ENCODE measurements at places on chromosomes 2 and 18.

GRCh38 chr2:122433123-122433754, 677.8 kb downstream of the TSN start:
- no peak for ATAC-seq

GRCh38 chr2:28639836-28640235, 111.8 kb upstream of the PPP1CB start:
- peak; percentile 91 for ATAC-seq

GRCh38 chr18:54035927-54036326, 188.5 kb downstream of the MBD2 start:
- no peak for ATAC-seq

DNA sequence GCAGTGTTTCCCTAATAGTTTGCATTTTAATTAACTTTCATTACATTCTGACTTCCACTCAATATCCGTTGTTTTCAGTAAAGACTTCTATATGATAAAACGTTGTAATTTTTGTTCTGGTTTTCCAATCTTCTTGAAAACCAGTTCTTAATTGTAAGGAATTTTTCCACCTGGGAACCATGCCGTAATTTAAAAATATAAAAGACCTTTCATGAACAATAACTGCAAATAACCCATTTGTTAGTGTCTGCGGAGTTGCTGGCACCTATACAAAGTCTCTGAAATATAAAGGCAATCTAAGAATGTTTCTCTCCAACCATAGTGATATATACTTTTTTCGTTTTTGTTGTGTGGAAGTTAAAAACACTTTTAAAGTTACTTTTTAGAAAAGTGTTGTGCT, 7.7 kb upstream of the SATB2 start:
- no peak for ATAC-seq

GRCh38 chr2:191056228-191056627, 42.3 kb upstream of the STAT1 start:
- ATAC-seq: peak; percentile 59

DNA sequence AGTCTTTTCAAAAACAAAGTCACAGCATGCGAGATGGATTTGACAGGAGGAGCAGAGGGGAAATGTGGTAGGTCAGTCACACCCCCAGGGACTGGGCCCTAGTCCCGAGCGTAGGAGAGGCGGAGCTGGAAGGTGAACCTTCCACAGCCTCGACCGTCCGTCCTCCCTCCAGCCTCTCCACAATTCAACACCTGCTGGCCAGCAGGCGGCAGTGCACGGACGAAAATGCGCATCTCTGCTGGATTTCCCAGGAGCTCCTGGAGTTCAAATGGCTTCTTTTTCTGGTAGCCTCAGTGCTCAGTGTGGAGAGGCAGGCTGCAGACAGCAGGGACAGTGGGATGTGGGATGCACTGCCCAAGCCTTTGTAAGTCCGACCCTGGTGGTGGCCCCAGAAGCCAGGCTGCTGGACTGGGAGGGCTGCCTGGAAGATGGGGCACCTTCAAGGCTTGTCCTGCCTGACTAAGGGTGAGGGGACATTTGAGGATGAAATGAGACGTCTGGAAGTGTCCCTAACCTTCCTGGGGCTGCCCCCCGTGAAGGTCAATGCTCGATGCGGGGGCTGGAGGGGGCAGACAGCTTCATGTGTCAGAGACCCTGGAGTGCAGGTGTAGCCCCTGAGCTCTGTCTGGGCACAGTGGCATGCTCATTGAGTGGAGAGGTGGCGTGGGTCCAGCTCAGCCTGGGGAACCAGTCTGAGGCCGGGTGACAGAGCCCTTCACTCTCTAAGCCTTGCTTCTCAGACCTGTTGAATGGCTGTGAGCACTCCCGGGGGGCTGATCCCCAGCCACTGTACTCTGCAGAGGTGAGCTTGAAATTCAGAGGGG, 189.5 kb downstream of the TFCP2L1 start:
- ATAC-seq: no peak

DNA sequence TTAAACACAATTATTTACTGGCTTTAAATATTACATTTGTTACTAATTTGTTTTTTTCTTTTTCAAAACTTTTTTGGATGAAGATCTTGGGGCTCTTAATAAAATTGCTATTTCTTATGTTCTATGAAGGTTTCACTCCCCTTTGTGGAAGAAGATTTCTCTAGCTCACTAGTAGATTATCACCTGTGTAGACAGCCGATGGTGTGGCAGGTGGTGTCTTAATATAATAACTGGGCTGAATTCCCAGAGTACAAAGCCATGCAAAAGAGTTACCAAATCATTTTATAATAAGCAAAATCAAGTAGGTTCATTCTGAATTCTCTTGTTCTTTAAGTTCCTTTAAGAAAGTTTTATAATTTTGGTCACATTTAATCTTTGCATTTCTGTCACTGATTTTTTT, 233.7 kb downstream of the CCDC102B start:
- no peak for ATAC-seq

DNA sequence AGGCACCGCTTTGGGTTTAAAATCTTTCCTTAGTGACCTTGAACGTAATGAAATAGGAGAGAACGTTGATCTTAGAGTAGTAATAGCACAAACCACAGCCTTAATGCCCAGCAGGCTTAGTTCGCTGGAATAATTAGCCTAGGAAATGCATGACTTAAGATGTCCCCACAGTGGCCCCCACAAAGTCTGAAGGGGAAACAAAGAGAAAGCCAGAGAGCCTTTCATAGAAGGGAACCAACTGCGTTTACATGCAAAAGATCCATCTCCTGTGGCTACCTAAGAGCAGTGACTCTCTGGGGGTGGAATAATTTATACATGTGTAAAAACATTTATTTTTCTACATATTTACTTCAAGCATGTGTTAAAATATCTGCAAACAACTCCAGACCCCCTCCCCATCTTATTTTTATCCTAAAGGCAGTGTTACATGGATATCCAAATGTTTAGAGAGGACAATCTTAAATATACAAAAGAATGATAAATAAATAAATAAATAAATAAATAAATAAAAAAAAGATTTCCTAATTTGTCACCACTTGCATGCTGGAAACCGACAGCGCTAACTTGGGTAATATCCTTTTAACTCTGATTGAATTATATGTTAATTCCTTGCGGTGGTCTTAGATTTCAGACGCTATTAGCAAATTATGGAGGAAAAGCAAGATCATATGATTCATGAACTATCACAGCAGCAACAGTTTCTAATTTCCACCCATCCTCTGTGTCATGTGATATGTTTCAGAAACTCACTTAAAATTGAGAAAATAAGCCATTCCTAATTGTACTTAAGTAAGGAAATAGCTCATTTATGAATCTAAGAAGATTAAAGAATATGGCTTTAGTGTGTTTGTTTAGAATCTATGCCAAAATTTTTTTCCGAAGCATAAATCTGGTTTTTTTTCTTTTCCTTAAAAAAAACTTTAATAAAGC, 23.4 kb upstream of the CYP1B1 start:
- ATAC-seq: no peak

DNA sequence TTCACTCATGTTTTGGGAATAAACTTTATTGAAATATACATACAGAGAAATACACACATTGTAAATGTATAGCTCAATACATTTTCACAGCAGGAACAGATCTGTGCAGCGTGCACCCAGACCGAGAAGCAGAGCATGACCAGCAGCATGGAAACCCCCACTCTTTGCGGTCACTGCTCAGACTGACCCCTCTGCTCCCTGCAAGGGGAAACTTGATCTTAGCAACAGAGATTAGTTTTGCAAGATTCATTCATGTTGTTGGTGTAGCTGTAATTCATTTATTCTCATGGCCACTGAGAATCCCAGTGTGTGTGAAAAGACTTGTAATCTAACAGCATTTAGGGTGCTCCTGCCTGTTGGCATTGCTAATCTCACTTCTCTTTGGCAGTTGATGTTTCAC, 35.2 kb downstream of the LPIN1 start:
- ATAC-seq: no peak

GRCh38 chr2:100041946-100042345, 100.4 kb downstream of the AFF3 start:
- ATAC-seq: no peak

GRCh38 chr2:224359569-224359968, 42.3 kb downstream of the FAM124B start:
- ATAC-seq: no peak

GRCh38 chr2:67797801-67798540, 264.8 kb downstream of the C1D start:
- no peak for ATAC-seq

DNA sequence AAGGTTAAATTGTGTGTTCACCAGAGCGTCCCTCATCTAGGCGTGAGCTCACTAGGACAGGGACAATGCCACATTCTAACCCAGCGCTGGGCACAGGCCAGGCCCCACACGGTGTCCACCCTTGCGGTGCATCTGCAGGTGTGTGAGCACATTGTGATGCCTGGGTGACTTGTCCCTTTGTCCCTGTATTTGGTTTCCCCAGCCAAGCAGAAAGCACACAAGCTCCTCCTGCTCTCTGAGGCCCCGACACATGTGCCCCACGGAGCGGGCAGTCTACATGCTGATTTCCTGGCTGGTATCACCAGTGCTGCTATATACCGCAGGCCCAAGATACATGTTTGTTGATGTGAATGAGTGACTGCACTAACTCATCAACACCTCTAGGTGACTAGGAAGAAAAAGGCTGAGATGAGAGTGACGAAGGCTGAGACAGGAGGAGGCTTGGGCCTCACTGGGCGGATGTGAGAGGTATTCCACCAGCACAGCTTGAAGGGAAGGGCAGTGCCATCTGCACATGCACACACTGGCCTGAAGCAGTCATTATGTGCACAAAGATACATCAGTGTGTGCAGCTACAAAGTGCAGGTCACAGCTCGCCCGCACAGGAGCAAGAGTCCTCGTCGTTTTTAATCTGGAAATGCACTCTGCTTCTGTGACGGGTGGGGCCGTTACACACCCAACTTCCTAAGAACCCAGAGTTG, 205.9 kb downstream of the EIPR1 start:
- no peak for ATAC-seq

- no peak for ATAC-seq
Measured at GRCh38 chr2:114543236-114543766, 100.9 kb downstream of the DPP10 start.

GRCh38 chr18:79314838-79315388, 80.8 kb upstream of the NFATC1 start:
- no peak for ATAC-seq

GRCh38 chr2:73832930-73833329, 4.2 kb downstream of the STAMBP start:
- ATAC-seq: peak; percentile 8

DNA sequence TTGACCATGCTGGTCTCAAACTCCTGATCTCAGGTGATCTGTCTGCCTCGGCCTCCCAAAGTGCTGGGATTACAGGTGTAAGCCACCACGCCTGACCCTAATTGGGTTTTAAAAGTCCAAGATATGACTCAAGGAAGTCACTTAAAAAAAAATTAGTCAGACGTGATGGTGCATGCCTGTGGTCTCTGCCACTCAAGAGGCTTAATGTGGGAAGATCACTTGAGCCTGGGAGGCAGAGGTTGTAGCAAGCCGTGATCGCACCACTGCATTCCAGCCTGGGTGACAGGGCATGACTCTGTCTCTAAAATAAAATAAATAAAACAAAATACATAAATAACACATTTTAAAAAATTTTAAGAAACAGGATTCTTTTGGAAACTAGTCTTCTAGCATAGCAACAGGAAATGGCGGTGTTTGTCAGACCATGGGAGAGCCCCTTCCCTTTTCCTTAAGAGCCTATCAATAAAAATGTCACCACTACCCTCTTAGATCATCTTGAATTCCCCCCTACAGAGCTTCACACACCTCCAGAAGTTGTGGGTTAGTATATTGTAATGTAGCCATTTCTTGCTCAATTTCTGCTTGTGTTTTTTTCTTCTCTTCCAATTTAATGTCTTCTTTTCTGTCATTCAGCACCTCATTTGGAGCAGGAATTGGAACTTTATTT, 20.1 kb downstream of the SFT2D3 start:
- no peak for ATAC-seq

DNA sequence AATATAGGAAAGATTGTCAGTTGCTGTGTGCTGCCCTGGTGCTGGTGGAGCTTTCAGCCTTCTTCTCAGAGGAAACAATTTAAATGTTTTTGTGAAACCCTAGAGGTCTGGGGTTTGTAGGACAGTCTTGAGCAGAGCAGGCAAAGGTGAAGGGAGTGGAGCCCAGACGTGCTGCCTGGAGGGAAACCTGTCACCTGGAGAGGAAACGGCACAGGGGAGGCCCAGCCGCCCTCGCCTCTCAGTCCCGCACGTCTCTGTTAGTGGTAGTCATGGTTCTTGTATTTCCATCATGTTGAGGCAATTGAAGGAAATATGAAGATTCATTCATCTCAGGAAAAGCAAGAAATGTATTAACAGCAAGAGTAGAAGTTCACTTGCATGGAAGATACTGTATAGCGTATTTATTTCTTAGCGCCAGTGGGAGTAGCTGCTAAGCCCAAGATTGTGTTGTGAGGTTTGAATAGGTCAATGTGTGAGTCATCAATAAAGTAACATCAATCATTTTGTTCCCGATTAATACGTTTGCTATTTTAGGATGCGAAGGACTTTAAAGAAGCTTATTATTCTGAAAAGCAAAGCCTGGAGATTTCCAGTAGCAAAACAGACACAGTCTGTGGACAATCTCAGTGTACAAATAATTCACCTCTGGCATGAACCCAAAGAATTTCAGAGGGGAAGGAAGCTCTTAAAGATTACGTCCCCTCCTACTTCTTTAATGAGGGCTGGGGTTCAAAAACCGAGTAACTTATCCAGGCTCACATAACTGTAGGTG, 70.4 kb downstream of the LRRFIP1 start:
- ATAC-seq: peak; percentile 33

- ATAC-seq: no peak
Measured at GRCh38 chr2:152336119-152336853, 1.3 kb downstream of the FMNL2 start.

DNA sequence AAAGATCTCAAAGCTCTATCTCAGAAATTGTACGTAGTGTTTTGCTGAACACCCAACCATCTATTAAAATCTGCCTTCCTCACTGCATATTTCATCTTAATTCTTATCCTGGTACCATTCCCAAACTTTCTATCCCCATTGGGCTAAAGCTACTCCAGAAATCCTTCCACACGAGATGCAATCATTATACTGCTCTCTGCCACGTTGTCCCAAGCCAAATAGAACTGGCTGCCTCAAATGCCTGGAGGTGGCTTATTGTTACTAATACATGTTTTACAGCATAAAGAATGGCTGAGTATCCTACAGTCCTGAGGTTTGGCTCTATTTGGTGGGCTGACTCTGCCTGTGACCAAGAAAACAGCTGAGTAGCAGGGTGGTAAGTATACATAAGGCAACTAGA, 306.0 kb upstream of the ACVR2A start:
- no peak for ATAC-seq

GRCh38 chr2:151575338-151575737, 158.9 kb downstream of the NEB start:
- no peak for ATAC-seq
